ENCODE measurements at places on chromosomes 5 and 9. TPM values are rescaled to one million over a fixed set of nuclear protein-coding genes. Genes with fewer than 3 reads are reported as not detected.

FAM81B gene
- total RNA-seq, result not detected

TLR4 gene
- 4.0 TPM for total RNA-seq

RASGRF2 gene
- 3.6 TPM for total RNA-seq

BTNL3 gene
- total RNA-seq, result 21.7 TPM

HBEGF gene
- total RNA-seq, result 39.1 TPM

- DNase-seq, result no peak
- H3K27ac ChIP-seq, result no peak overlapping the region
- H3K36me3 ChIP-seq, result no peaks in the 10 kb centered on the region
- no peak overlapping the region for H3K4me3 ChIP-seq
- no peaks in the 10 kb centered on the region for H3K27me3 ChIP-seq
Observed at GRCh38 chr5:28132151-28132550, 1093.8 kb upstream of the CDH9 start.

- no peak for DNase-seq
- H3K27me3 ChIP-seq, result no peaks in the 10 kb centered on the region
- H3K4me1 ChIP-seq, result peaks cover 9% of the 10 kb centered on the region
- H3K36me3 ChIP-seq, result peaks cover 7% of the 10 kb centered on the region
- H3K4me3 ChIP-seq, result no peak overlapping the region
- H3K27ac ChIP-seq, result no peak overlapping the region
Observed at GRCh38 chr5:143131972-143132371, 271.5 kb downstream of the NR3C1 start.

DNA sequence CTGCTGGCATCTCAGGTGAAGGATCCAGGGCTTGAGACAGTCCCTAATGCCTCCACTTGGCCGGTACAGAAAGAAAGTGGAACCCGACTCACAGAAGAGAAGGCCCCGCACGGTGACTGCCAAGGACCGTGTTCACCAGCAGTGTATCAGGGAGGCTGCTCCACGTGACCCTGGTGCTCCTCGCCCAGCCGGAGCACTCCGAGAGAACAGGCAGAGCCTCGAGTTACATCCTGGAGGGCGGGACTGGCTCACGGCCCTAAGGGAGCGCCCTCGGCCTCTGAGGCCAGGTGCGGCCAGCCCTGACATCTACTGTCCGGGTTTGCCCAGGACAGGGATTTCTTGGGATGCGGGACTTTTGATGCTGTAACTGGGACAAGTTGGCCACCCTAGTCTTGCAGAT lies 104.0 kb upstream of the SARDH start:
- H3K4me3 ChIP-seq, result no peak overlapping the region
- peaks cover 21% of the 10 kb centered on the region for H3K4me1 ChIP-seq
- DNase-seq, result peak; percentile 81
- H3K36me3 ChIP-seq, result no peaks in the 10 kb centered on the region
- no peaks in the 10 kb centered on the region for H3K27me3 ChIP-seq
- peak overlapping the region; percentile 31 for H3K27ac ChIP-seq

GRCh38 chr9:105251733-105252404 lies 7.4 kb downstream of the SLC44A1 start:
- no peaks in the 10 kb centered on the region for H3K36me3 ChIP-seq
- peak overlapping the region; percentile 81 for H3K27ac ChIP-seq
- H3K4me3 ChIP-seq, result no peak overlapping the region
- H3K4me1 ChIP-seq, result peaks cover 62% of the 10 kb centered on the region
- H3K27me3 ChIP-seq, result no peaks in the 10 kb centered on the region
